Stimulated activated CD4-positive, alpha-beta T cell treated with anti-CD3 and anti-CD28 coated beads, Interleukin-2, amount 100 ng/mL, for 4 hours (primary cell): ENCODE measurements at places on chromosomes 1 and 21.
A peak's percentile ranks its signal among the peaks of the same experiment; 100 is the strongest.

- DNase-seq, result no peak
Measured at GRCh38 chr1:154616659-154617345, 8.8 kb upstream of the ADAR start.

DNA sequence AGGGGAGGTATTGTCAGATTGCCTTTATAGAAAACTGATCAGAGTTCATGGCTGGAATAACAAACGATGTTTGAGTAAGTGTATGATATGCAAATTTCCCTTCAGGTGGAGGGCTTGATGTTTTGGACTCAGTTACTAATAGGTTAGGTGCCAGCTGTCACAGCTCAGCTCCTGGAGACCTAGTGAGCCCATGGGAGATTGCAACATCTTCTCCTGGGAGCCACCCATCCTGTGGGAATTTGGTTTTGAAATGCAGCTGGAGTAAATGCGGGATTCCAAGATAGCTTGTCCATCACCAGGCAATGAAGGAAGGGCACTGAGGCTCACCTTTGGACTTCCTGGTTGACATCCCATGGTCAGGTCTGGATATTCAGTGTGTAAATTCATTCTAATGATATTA lies 211.4 kb upstream of the NRIP1 start:
- no peak for DNase-seq

DNA sequence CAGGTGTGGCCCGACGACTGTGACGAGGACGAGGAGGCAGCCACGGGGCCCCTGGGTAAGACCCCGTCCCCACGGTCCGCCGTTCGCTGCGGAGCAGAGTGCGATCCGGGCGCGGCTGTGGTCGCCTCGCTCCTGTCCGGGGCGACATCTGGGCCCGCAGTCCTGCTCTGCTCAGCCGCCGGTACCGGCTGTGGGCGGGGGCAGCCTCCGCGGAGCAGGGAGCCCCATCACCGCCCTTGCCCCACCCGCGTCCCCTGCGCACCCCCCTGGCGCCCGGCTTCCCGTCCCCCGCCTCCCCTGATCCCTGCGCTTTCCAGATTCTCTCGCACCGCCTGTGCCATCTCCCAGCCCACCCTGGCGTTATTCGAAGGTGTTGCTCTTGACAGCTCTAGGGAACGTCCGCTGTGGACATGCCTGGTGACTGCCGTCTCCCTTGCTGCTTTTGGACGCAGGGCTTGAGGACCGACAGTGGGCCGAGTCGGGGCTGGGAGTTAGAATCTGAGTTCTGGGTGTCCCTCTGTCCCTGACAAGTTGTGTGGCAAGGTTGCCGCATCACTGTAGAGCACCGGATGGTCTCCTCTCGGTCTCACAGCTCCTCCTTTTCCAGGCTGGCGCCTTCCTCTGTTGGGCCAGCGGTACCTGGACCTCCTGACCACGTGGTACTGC lies 596 bp downstream of the TOR3A start:
- no peak for DNase-seq

DNA sequence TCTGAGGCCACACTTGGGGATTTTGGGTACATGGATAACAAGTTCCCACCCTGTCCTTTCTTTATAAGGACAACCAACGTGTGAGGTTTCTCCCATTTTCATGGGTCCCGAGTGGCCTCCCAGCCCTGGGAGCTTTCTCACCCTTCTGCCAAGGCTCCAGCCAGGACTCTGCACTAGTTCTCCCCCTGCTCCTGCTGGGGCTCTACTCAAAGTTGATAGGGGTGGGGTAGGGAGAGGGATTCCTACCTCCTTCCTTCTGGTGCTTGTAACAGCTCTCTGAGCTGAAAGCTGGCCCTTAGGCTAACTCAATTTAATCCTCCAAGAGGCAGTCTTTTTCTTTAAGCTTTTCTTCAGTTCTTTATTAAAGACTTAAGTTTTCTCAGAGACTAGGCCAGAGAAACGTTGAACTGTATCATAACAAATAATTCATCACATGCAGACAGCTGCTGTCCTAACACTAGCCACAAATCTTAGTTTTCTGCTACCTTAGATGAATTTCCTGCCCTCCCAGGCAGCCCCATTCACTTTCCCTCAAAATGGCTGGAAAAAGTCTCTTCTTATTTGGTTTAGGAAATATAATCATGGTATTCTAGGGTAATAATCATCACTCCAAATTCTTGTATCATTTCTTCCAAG lies 22.4 kb upstream of the DR1 start:
- DNase-seq, result no peak

DNA sequence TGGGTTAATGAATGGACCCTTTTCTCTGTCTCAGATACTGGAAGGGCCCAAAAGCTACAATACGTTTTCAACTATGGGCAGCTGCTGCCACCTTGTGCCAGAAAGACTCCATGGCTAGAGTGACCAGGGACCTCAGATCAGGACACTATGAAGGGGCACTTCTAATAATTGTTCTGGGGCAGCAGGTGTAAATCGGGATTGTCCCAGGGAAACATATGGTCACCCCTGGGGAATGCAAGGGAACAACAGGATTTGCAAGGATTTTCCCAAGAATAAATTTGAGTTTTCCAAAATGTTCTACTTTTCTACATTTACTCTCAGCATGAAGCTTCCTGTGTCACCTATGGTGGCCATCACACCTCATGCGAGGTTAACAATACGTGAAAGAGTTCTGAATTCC lies 12.0 kb upstream of the FCAMR start:
- peak; percentile 38 for DNase-seq

DNA sequence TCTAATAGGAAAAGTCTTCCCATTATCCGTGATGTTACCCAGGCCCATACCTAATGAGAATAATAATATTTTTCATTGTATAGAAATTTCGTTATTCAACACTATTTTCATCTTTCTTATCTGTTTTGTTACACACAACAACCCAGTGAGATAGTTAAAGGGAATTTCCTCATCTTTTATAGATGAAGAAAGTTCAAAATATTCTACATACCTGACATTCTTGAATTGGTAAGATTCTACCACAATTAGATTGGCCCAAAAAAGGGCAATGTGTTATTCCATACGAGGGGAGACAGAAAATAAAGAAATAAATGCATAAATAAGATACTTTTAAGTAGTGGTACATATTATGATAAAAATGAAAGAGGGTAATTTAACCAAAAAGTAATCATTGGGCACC lies 405.5 kb upstream of the ADAMTS5 start:
- no peak for DNase-seq
